Activated CD8-positive, alpha-beta memory T cell treated with anti-CD3 and anti-CD28 coated beads, Interleukin-2, amount 50 U/mL, for 4 hours (primary cell): ENCODE measurements at places on chromosomes 7 and 10.

DNA sequence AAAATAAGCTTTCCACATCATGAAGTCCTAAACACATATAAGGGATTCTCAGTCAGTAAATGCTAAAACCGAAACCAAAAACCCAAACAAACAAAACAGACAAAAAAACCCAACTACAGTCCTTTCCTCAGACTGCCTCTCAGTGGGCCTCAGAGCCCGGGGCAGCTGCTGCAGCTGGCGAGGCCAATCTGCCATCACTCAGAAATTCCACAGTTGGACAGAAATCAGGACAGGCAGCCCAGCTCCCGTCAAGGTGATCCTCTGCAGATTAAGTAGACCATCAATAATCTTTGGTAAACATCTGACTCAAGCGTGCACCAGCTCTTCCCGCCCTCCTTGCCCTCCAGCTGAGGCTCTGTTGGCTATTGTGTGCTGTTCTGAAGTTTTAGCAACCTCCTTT is 142.2 kb downstream of the ATXN7L1 start:
- DNase-seq = no peak

DNA sequence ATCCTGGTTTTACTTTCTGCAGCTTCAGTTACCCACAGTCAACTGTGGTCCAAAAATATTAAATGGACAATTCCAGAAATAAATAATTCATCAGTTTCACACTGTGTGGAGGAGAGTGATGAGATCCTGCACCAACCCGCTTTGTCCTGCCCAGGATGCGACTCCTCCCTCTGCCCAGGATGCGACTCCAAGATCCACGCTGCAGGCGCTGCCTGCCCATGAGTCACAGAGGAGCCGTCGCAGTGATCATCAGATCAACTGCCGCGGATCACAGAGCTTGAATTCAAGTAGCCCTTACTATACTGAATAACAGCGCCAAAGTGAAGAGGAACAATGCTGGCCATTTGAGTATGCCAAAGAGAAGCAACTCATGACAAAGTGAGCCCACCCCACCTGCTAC is 61.5 kb downstream of the GRB10 start:
- no peak for DNase-seq

DNA sequence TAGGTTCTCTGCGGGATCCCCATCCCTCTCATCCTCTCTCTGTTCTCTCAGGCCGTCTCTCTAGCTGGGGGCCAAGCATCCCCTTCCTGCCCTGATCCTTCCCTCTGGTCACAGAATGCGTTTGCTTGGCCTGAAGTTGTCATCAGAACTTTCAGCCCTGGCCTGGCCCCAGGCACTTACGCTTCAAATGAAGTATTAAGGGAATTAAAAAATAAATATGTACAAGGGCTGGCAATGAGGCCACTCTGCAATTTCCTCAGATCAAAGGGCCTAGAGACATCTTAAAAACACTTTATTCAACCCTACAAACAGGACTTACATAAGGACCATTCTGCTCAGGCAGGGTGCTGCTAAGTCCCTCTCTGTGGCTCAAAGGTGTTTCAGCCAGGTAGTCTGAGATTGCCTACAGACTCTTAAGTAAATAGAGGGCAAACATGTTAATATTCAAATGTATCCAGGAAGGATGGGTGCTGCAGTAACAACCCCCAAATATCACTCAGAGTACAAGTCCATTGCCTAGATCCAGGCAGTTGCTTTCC is 16.0 kb downstream of the SFTPD start:
- no peak for DNase-seq

- DNase-seq = no peak
Measured at GRCh38 chr7:154504918-154505317, 452.7 kb downstream of the DPP6 start.

DNA sequence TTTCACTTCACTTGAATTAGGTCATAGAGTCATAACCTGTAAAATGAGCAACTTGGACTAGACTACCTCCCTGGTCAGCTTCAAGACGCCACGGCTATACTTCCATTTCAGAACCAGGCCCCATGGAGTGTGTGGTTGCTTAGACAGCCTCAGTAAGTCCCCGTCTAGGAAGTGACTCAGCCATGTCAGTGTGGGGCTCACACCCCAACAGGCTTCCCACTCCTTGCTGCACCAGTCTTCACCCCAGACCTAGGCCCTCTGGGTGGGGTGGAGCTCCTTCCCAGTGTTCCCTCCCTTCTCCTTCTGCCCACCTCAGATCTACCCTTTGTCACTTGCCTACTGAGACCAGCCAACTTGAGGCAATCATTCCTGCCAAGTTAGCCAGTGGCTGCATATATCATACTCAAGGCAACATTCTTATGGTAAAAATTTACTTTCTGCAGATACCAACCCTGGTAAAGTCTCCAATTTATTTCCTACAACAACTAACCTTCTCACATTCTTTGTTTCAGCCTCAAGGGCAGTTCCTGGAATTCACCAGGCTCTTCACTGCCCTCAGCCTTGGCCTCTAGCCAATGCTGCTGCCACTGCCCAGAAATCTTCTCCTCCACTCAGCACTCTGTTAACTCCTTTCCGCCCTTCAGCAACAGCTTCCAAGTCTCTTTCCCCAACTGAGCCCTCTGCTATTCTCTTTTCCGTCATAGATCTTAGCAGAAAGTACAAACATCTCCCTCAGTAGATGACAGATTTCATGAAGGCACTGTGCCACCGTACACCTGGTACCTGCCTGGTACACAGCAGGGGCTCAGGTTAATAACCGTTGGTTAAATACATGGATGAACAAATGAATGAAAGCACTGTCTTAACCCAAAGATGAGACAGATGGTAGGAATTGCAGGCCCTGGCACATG is 31.3 kb upstream of the ZNRF2 start:
- DNase-seq = no peak

DNA sequence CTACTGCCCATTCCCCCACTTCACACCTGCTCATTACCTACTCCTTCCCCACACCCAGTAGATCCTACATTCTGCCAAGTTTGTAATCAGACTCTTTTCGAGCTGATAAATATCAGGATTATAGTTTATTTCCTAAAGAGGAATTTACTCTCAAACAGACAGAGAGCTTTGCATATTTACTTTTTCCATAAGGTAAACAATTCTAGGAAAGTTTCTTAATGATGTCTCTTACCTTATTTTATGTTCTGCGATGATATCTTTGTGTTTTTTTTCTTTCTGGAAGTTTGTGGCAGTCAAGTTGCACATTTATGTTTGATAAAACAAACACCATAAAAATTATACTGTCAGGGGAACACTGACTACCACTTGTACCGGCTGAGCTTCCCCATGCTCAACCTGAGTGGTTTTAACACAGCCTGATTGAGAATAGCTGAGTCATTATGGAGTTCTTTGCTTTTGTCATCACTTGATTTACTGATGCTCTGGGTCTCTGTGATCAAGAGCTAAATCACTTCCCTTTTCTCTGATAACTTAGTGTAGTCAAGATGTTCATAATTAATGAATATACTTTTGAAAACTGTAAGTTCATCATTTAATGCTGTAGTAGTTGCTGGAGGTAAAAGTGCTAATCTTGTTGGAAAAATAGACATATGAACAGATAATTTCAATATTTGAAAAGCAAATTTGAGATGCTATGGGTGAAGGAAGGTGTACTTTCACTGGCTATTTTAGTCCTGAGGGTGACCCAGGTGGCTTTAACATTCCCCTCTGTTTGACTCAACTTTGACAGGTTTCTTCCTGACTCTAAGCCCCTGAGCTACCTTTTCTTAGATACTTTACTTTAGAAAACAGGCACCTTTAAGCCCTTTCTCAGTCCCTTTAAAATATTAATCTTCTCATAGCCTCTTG is 1034.5 kb upstream of the LRRTM3 start:
- DNase-seq = no peak

DNA sequence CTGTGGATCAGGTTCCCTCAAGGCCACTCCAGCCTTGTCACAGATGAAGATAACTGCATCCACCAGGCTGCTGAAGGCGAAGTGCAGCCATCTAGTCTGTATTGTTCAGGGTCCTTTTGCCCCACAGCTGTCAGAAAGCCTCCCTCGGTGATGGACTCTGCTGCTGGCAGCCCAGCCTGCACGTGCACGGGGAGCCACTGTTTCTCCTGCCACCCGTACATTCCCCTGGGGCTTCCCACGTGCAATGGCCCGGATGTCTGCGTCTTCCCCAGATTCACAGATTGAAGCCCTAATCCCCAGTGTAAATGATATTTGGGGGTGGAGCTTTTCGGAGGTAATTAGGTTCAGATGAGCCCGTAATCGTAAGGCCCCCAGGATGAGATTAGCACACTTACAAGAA is 46.6 kb upstream of the VIPR2 start:
- DNase-seq = no peak

DNA sequence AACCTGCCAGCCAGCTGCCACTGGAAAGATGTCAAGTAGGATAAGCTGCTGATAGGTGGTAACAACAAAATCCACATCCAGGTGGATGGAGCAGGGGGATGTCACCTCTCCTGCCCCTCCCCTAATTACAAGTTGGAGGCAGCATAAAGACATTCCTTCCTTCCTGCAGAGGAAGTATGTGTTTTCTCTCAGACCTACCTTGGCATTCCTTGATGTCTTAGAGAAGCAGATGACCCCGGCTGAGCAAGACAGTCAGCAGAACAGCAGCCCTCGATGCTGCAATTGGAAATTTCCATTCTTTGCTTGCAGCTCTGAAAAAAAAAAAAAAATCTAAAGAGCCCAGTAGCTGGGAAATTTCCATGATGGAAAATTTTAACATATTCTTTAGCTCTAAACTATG is 137.5 kb upstream of the MKLN1 start:
- no peak for DNase-seq

DNA sequence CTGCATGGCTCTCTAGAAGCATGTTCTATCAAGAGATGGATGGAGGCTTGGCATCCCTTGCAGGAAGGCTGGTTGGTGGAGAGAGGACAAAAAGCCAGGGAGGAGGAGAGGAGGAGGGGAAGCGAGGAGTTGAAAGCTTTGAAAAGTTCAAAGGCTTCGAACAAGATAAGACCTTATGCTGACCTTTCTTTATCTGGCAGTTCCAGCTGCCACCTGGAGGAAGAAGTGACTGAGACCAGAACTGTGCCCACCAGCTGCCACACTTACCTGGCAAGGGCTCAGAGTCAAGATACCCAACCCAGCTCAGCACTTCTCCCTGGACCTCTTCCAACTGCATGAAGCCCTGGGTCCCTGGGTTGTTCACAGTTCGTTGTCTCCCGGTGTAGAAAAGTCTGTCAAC is 14.8 kb downstream of the CCL24 start:
- no peak for DNase-seq

DNA sequence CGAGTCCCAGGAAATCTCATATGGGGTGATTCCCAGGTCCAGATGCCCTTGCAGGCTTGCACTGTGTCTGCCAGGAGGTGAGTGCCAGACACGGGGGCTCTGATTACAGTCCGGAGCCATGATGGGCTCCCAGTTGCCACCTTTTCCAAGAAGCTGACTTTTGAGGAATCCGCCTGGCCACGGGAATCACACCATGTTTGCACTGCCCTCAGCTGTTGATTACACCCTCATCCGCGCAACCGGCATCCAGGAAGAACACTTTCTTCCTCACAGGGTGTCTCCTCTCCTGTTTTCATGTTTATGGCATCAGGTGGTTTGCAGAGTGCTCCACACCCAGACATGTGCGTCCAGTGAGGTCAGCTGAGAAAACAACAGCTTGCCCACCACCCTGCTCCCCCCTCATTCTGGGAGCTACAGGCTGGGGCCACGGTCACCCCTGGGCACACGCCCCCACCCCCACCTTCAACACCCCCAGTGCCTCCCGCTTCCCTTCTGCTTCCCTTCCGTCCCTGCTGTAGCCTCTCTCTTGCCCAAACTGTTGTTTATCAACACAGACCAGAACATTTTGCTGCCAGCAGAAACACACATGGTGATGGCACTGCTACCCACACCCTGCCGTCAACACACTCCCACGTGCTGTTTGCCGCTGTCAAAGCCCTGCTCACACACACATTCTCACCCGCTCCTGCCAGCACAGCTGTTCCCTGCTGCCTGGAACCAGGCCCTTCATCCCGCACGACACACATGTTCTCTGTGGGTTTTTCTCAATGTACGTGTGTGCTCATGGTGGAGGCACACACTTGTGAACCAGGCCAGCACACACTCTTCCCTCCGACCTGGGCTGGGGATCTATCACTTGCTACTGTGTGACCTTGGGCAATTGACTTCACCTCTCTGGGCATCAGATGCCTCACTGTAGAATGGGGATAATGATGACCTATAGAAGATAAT is 35.8 kb downstream of the DDIT4 start:
- DNase-seq = no peak
